Right lung (tissue), 10 donors: ENCODE measurements at places on chromosomes 2 and 18. TPM values are rescaled to one million over a fixed set of nuclear protein-coding genes. Genes with fewer than 3 reads are reported as not detected.

GYPC gene
- polyA plus RNA-seq: 57.8 TPM

TACR1 gene
- polyA plus RNA-seq: 2.2 TPM

DNA sequence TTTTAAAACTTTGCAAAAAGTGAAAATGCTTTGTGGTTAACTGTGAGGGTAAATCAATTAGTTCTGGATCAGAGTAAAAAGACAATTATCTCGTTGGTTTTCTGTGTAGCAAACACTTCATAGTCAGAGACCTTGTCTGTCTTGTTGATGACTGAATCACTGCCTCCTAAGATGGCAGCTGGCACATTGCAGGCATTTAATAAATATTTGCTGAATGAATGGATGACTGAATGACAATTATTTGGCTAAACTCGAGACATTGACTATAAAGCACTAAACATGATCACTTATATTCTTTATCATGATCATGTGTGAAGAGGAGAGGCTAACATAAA lies 96.2 kb downstream of the MAIP1 start:
- DNase-seq: no peak

DNA sequence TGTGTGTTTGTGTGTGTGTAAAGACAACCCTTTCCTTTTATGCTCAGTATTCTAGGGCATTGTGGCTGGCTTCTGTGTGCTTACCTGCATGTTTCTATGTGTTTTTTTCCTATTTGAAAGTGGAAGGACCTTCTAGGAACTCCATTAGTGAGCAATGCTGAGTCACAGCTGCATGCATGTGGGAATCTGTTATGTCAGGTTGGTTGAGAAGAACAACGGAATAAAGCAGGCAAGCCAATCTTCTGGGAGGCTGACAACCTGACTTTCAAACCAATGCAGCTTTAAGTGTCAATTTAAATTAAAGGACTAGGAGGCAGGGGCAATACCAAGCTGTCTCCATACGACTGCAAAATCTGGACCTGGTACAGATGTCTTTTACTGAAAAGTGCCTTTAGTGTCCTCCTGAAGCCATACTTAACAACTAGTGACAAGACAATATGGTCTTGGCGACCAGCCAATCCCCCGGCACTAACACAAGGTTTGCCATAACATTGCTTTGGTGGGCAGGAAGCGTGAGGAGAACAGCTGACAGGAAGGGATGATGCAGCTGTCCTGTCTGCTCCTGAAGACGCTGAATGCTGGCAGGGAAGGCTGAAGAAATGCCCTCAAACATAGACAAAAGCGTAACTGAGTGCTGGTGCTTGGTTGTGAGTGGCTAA lies 514.7 kb upstream of the CDH7 start:
- peak; percentile 14 for DNase-seq

DNA sequence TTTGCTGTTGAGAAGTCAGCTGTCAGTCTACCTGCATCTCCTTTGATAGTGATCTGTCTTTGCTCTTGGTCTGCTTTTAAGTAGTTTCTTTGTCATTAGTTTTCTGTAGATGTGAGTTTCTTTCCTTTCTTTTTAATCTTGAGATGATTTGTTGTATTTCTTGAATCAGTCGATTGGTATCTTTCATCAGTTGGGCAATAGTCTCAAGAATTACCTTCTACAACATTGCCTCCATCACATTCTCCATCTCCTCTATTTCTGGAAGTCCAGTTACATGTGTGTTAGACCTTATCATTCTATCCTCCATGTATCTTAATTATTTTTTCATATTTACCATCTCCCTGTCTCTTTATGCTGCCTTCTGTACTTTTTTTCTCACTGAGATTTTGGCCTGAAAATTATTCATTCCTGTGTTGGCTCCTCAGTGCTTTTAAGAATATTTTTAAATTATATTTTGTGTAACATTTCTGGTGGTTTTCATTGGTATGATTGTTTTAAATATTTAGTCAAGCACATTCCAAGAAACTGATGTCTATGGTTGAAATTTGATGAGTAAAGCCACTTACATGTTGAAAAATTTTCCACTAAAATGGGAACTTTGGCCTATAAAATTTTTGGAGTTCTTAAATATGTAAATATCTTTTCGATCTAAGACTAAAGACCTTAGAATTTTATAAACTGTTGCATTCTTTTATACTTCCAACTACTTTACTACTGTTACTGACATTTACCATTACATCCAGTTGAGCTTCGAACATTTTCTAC lies 239.5 kb upstream of the MGAT5 start:
- no peak for DNase-seq

DNA sequence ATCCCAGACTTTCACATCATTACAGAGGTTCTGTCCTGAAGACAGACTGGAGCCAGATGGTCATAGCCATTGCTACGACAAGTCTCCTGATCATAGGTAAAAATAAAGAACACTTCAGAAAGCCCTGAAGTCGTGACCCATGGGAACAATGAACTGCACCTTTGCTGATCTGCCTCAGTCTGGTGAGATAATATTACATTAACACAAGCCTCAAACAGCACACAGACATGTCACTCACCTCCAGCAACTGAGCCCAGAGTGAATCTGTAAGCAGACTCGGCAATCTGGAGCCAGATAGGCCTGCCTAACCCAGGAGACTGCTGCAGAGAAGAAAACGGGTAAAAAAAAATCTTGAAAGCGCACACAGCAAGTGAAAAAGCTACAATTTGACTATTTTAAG lies 79.2 kb downstream of the SLC25A12 start:
- DNase-seq: no peak
